ENCODE measurements at places on chromosomes 7 and 10.

GRCh38 chr10:35875016-35875676, 233.1 kb upstream of the FZD8 start:
- DNase-seq = no peak

DNA sequence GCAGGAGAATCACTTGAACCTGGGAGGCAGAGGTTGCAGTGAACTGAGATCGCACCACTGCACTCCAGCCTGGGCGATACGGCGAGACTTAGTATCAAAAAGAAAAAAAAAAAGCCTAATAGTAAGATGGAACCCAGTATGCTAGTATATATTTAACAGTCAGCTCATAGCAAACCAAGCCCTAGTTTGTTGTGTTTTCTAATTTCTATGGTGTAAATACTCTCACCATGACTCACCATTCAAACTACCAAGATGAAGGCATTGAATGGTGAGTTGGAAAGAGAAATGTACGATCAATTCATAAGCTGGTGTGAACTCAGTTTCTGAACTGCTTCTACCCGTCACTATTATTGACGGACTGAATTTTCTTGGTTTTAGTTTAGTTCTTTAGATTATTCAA, 173.7 kb upstream of the KAT6B start:
- DNase-seq = no peak

- no peak for DNase-seq
Observed at GRCh38 chr7:37320140-37320847, 128.4 kb downstream of the ELMO1 start.

DNA sequence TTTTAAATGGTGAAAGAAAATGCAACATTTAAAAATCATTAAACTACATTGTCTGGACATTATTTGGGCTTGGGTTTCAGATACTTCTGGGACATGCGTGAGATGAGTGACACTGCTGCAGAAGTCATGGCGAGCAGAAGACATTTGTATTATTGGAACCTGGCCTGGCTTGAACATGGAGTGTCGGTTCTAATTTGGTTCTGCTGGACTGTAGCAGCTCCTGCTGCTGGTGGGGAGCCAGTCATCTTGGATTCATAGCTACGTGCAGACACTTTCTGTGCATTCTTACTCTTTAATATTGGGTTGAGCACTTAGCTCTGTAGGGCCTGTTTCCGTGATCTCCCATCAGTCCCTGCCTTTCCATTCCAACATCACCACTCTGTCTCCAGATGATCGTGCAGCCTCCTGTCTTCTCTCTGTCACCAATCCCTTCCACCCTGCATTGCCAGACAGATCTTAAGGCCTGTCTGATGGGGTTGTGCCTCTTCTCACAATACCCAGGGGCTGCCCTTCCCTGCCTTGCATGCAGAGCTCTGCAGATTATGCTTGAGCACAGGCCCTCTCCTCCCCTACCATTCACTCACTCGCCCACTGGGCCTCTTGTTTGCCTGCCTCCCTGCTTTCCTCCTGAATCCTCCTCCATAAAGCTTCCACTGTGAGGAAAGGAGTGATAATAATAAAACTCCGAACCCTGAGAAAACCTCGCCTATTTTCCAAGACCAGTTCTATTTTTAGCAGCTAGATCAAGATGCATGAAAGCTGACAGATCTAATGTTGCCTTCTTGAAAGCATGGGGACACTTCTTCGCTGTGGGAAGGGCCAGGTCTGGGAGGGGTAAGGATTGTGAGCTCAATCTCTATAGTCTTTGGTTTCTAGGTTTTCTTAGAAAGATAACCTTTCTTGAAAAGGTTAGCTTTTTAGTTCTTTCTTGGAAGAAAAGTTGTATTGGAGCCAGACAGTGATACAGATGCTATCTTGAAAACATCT, 32.9 kb downstream of the CELF2 start:
- DNase-seq = no peak

DNA sequence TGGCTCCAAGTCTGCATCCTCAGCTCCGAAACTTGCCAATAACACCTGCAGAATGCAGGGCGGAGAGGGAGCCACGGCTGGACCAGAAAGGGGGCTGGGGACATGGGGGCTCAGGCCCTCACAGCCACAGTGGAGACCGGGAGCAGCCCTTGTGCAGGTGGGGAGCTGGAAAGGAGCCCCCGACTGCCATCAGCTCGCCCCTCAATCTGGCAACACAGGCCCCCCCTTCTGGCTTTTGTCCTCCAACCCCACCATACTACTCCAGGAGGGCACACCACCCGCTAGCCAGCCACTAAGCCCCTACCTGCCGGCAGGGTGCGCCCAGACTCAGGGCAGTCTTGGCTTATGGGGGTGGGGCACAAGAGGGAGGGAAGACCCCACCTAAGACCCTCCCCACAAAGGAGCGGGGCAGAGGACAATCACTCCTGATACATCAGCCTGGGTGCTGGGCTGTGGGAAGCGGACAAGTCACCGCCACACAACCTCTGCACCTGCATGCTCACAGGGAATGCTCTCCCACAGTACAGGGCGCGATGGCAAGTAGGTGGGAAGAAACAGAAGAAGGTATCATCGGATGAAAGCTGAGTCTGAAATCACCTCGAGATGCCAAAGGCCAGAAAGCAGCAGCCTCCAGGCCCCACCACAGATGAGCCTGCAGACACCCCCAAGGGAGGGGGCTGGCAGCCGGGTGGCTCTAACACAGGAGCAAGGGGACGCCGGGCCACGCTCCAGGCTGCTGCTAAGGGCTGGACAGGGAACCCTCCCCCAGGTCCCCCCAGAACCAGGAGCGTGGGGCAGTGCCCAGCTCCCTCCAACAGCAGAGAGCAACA, 265.3 kb downstream of the ELFN1 start:
- no peak for DNase-seq
